ENCODE measurements at places on chromosomes 4 and X. TPM values are rescaled to one million over a fixed set of nuclear protein-coding genes. Genes with fewer than 3 reads are reported as not detected.

SCRG1 gene
- total RNA-seq = not detected

CYBB gene
- not detected for total RNA-seq

ARHGAP6 gene
- total RNA-seq = 0.47 TPM

UNC5C gene
- under 0.01 TPM for total RNA-seq

Data from endothelial cell of coronary artery (primary cell).